Gastrocnemius medialis (tissue), 4 donors: ENCODE measurements at places on chromosomes 7 and 10. TPM values are rescaled to one million over a fixed set of nuclear protein-coding genes. Genes with fewer than 3 reads are reported as not detected.

DNA sequence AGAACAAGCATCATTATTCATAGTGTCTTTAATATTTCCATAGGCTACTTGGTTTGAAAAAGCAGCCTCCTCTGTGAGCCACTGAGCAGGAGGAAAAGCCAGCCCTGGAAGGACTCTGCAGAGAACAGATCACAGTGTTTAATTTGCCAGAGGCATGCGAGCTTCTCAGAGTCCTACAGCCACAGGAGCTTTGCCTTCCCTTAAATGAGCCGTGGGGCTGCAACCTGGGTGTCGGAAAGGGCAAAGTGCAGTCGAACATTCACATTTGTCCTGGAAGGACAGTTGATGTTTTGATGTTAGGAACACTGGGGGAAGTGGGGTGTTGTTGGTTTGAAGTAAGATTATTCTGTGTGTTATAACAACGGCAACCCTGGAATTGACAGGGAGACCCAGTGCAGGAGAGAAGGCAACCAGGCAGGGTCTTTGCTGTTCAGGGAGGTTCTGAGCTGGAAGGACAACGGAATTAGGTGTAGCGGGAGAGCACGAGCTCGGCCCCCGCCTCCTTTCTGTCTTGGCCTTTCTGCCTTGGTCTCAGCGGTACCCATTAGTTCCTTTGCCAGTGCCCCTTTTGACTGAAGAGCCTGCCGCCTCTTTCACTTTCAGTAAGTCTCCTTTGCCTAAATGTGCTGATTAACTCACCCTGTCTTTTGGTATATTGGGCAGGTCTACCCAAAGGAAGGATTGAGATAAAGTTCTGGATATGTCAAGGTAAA is 192.3 kb upstream of the PITRM1 start:
- no peak for DNase-seq

DNA sequence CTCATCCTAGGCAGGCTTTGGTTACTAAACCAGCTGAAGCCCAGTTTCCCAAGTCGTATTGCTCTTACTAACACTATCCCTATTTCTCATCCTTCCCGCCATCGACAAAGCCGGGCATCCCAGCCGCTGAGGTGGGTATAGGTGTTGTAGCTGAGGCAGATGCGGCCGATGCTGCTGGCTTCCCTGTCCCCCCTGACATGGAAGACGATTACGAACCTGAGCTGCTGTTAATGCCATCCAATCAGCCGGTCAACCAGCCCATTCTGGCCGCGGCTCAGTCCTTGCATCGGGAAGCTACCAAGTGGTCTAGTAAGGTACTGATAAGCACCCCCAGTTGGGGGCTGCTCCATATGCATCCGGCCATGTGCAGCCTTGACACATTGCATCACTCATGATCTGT is 38.8 kb downstream of the AP3M1 start:
- no peak for DNase-seq

DNA sequence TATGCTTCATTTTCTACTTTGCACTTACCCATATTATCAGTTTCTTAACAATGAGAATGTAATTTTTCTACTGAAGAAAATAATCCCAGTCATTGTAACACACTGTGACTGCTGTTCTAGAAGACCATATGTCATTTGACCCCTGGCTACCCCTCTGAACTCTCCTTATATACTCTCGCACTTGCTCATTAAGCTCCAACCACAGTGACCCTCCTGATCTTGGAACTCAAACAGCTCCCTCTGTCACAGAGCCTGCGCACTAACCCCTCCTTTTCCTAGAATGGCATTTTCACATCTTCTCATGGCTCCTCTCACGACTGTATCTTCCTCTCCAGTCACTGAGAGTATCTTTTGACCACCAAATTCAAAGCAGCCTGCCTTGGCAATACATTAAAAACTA is 169.7 kb downstream of the CACNA2D1 start:
- DNase-seq: no peak

GRCh38 chr7:155252892-155253501 is 44.7 kb upstream of the INSIG1 start:
- DNase-seq: no peak

- peak; percentile 16 for DNase-seq
These were observed 232.7 kb downstream of the LRMDA start for GRCh38 chr10:75663947-75664664.

GRCh38 chr10:43238462-43238861 is 28.4 kb downstream of the RASGEF1A start:
- no peak for DNase-seq

- DNase-seq: no peak
These were observed 1196.8 kb upstream of the PHF14 start for GRCh38 chr7:9776900-9777299.

DNA sequence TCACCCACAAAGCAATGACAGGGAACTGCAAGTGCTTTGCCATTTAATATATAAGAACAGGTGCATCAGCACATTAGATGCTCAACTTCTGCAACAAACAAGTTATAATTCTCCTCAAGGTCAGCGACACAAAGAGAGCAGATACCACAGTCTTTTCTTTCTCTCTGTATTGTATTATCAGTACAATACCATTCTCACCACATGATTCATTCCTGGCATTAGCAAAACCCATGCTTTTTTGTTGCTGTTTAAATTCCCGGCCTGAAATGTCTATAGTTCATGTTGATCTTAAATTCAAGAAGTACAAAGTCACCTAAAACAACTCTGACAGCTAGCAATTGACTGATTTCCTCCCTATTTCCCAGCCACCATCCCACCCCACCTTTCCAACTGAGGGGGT is 111.8 kb upstream of the FEZF1 start:
- DNase-seq: no peak

GRCh38 chr7:66873476-66873875 is 47.5 kb upstream of the TMEM248 start:
- DNase-seq: no peak

The SFRP5 gene
- total RNA-seq: 2.2 TPM

The VENTX gene
- 0.36 TPM for total RNA-seq

The ABCB1 gene
- 0.56 TPM for total RNA-seq

The ZNF398 gene
- 15.4 TPM for total RNA-seq

The FOXP2 gene
- total RNA-seq: 7.9 TPM

The ZNF804B gene
- total RNA-seq: not detected

The SPDYE5 gene
- not detected for total RNA-seq

The PRF1 gene
- 0.31 TPM for total RNA-seq

The ZNF12 gene
- 5.0 TPM for total RNA-seq

The NUTM2A gene
- total RNA-seq: 1.1 TPM

The AGMO gene
- 0.11 TPM for total RNA-seq
